Inflammatory macrophage treated with lipopolysaccharide for 4 hours (primary cell): ENCODE measurements at places on chromosomes 6 and 20.
A peak's percentile ranks its signal among the peaks of the same experiment; 100 is the strongest.

DNA sequence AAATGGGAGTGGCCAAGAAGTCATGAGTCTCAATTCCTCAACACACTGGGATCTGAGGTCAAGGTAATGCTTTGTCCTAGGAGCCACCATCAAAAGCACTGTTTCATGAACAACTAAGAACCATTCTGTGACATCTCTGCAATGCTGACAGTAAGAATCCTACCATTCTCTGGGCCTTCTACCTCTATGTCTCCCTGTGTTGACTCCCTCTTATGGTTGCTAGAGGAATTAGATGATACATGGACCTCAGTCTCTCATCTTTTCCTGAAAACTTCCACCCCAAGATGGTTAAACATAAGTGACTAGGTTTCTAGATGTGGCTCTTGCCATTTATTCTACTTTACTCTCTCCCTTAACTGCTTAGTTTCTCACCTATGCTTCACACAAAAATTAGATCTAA is 9.1 kb downstream of the MTRF1L start:
- DNase-seq: no peak

GRCh38 chr6:1770435-1770843 is 160.7 kb downstream of the FOXC1 start:
- DNase-seq: no peak

DNA sequence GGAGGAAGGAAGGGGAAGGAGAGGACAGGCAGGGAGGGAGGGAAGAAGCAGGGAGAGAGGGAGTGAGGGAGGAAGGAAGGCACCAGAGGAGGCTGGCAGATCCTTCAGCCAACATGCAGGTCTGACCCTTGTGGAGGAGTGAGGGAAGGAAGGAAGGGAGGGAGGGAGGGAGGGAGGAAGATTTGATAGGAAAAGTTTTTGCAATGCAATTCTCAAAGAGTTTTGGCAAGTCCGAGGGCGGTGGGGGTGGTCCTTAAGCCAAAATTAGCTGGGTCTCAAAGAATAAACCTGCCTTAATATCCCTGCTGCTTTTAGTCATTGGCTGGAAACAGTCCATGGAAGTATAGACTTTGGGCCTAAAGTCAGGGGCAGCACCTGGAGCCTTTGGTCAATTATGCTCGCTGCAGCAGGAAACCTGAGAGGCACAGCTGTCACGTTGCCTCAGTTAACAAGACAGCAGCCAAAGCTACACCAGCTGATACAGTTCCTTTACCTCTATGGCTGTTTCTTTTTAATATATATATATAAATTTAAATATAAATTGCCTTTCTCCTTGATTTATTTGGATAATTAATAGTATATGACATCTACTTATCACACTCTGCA is 115.7 kb upstream of the RALGAPA2 start:
- no peak for DNase-seq

DNA sequence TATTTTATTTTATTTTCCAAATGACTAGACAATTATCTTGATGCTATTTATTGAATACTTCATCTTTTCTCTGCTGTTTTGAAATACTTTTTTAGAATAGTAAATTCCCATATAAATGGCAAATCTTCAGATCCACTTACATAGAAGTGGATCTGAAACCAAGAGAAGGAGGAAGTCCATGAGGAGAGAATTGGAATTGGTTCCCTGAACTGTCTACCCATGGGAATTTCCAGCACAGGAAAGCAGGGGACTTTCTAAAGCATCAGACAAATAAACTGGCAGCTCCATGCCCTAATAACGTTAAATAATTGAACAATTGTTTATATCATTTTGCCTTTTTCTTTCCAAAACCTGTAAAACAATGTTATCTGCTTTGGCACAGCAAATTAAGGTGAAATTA is 47.1 kb upstream of the PNRC1 start:
- DNase-seq: peak; percentile 90

GRCh38 chr6:24584382-24584720 is 61.6 kb downstream of the KIAA0319 start:
- DNase-seq: no peak

- DNase-seq: no peak
Measured at GRCh38 chr20:14245368-14245970, 91.9 kb downstream of the FLRT3 start.

- DNase-seq: no peak
Measured at GRCh38 chr6:160386869-160387530, 38.8 kb downstream of the SLC22A3 start.

GRCh38 chr6:166605752-166606151 is 19.3 kb upstream of the RAMACL start:
- DNase-seq: no peak

DNA sequence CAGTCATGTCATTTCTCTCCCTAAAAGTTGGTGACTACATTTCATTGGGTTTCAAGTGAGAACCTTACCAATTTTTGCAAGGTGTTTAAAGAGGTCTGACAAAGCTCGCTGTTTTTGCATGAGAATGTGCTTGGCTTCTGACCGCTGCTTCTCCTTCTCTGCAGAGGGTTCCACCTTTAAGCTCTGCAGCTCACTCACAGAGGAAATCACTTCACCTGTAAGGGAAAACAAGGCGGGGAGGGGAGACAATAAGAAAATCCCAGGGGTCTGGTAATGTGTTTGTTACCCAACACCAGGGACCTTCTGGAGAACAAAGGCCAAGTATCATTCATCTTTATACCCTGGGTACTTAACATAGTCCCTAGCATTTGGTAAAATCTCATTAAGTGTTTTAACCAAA is 40.0 kb upstream of the LYRM2 start:
- no peak for DNase-seq

- no peak for DNase-seq
Measured at GRCh38 chr20:11431621-11432020, 486.1 kb upstream of the BTBD3 start.

GRCh38 chr20:24043294-24043693 is 54.7 kb upstream of the GGTLC1 start:
- DNase-seq: no peak

- DNase-seq: peak; percentile 61
Measured at GRCh38 chr20:57498425-57499400, 26.2 kb downstream of the CTCFL start.

- DNase-seq: peak; percentile 11
Measured at GRCh38 chr20:33211817-33212424, 5.2 kb upstream of the BPIFA3 start.

DNA sequence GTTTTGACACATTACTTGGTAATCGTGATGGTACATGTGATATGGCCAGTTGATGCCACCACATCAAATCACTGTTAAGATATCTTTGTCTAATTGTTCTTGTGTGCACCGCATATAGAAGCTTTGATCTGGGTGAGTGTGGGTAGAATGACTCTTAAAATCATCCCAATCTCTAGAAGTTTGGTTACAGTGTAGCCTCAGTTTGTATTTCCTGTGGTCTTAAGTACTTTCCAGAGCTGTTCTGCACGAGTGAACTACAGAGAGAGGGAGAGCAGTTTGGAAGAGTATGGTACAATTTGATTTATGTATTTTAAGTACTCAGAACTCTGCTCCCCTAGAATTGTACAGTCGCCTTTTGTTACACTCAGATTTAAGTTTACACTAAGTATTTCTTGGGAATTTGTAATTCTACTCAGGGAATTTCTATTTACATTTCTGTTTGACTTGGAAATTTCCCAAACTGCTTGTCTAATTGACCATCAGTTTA is 37.5 kb downstream of the SNX9 start:
- no peak for DNase-seq

DNA sequence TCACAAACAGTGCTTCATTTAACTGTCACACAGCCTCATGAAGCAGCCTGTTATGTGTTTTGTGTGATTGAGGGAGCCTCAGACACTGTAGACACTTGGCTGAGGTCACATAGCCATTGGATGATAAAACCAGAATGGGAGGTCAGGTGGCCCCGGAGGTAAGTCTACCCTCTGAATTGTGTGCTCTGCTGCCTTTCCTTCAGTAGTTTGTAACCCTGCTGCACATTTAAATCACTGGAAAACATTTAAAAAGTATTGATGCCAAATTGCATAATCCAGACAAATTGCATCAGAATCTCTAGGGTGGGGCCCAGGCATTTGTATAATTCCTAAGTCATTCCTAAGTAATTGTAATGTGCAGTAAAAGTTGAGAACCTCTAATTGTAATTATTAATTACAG is 85.2 kb upstream of the ECI2 start:
- no peak for DNase-seq

DNA sequence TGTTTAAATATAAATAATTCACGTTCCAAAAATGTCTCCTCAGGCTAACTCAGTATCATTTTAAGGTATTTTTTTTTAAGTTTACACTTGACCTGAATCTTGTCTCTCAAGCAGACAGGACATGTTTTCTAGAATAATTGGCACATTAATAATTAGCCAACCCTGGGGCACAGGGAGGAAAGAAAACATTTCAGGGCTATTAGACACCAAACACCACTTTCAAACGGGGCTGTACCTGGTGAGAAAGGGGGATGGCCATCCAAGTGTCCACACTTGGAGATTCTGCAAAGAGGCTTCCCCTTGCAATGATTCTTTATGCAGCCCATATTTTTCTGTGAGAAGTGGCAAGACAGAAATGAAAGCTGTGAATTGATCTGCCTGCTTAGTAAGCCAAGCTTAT is 560.8 kb downstream of the CD109 start:
- DNase-seq: no peak

DNA sequence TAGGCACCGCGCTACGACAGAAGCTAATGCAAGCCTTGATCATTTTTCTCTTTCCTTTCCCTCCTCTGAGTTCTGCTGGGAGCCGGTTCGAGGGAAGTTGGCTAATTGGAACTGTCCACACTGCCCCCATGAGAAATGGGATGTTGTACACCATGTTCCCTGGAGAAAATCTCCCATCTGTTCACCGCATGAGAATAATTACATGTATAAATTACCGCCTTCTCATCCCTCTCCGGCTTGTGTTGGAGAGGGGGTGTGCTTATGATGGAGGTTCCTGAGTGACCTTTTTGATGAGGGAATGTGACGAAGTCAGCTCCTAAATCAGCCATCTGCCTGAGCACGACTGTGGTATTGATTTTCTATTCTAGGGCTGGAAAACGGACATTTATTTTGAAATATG is 320.2 kb upstream of the SULF2 start:
- no peak for DNase-seq

GRCh38 chr6:5401845-5402738 is 140.8 kb downstream of the FARS2 start:
- DNase-seq: peak; percentile 12

DNA sequence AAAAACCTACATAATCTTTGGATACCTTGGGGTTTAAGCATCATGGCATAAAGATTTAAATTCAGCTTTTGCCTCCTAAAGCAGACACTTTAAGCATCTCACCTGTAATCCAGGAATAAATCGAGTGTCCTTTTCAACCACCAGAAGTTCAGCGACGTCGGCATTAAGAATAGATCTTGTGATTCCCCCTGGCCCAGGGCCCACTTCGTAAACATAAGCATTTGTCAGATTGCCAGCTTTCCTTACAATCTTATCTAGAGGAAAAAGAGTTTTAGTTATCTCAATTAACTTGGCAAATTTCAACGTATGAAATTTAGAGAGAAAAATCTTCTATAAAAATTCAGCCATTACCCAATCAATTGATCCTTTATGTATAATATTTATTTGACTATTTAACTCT is 3.2 kb downstream of the TFB1M start:
- DNase-seq: no peak
